ENCODE measurements at places on chromosomes 6 and 20. TPM values are rescaled to one million over a fixed set of nuclear protein-coding genes. Genes with fewer than 3 reads are reported as not detected.
A peak's percentile ranks its signal among the peaks of the same experiment; 100 is the strongest.

DNA sequence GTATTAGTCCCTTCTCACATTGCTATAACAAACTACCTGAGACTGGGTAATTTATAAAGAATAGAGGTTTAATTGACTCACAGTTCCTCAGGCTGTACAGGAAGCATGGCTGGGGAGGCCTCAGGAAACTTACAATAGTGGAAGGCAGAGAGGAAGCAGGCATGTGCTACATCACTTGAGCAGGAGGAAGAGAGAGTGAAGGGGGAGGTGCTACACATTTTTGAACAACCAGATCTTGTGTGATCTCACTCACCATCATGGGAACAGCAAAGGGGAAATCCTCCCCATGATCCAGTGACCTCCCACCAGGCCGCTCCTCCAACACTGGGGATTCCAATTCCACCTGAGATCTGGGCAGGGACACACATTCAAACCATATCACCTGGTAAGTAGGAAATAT, 630.6 kb downstream of the QKI start:
- no peaks in the 10 kb centered on the region for H3K36me3 ChIP-seq
- no peak overlapping the region for H3K27ac ChIP-seq
- no peak overlapping the region for H3K4me3 ChIP-seq
- H3K27me3 ChIP-seq: no peaks in the 10 kb centered on the region
- no peak for DNase-seq

DNA sequence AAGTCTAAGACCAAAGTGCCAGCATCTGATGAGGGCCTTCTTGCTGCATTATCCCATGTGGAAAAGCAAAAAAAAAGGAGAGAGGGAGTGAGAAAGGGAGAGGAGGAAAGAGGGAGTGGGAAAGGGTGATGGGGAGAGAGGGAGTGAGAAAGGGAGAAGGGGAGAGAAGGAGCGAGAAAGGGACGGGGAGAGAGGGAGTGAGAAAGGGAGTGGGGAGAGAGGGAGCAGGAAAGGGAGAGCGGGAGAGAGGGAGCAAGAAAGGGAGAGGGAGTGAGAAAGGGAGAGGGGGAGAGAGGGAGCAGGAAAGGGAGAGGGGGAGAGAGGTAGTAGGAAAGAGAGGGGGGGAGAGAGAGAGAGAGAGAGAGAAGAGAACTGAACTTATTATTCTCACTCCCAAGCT, 241.1 kb upstream of the RIMS1 start:
- DNase-seq: no peak
- H3K4me3 ChIP-seq: no peak overlapping the region
- H3K4me1 ChIP-seq: no peaks in the 10 kb centered on the region
- H3K27me3 ChIP-seq: no peaks in the 10 kb centered on the region
- no peaks in the 10 kb centered on the region for H3K36me3 ChIP-seq

DNA sequence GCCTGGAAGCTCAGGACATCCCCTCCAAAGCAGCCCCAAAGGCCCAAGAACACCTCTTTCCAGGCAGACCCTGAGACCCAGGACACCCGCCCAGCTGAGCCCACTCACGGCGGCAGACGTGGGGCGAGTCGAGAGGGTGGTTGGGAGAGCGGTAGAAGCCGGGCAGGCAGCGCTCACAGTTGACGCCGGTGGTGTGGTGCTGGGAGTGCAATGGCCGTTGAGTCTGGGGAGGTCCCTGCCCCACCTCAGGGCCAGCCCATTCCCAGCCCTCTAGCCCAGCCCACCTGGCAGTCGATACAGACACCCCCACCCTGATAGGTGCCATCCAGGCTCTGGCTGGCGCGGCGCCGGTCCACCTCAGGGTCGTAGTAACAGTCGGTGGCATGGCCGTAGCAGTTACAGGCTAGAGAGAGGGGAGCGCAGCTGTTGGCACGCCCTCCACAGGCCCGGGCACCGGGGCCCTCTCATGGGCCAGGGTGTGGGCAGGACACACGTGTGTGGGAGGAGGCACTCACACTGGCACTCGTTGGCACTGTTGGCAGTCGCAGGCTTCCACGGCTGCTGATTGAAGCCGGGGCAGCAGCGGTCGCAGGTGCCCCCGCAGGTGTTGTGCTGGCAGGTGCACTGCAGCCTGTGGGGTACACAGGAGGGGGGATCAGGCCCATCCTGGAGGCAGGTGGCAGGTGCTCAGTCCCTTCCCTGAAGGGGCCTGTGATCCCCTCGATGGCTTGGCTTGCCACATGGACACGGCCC, 20.5 kb downstream of the LAMA5 start:
- peaks cover 14% of the 10 kb centered on the region for H3K4me1 ChIP-seq
- no peak for DNase-seq
- H3K4me3 ChIP-seq: no peak overlapping the region
- no peaks in the 10 kb centered on the region for H3K36me3 ChIP-seq
- no peaks in the 10 kb centered on the region for H3K27me3 ChIP-seq
- no peak overlapping the region for H3K27ac ChIP-seq

BEND3 gene
- polyA plus RNA-seq: 5.5 TPM

DNA sequence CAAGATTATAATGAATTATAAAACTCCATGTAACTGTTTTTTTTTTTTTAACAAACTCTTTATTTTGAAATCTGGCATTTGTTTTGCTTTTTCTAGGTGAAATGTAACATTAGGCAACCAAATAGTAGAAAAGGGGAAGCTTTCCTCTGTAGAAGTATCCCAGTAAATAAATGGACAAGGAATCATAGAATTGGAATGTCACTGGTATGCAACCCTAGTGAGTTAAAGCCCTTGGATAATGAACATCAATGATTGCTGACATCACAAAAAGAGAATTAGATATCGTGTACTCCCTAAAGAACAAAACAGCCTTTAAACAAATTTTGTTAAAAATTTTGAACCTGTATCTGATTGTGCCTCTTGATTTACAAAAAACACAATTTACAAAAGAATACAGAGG, 93.9 kb upstream of the OGFRL1 start:
- H3K4me1 ChIP-seq: no peaks in the 10 kb centered on the region
- DNase-seq: no peak
- H3K4me3 ChIP-seq: no peak overlapping the region
- H3K36me3 ChIP-seq: no peaks in the 10 kb centered on the region

GRCh38 chr20:23857962-23858595, 21.5 kb downstream of the CST5 start:
- H3K27me3 ChIP-seq: no peaks in the 10 kb centered on the region
- H3K4me1 ChIP-seq: no peaks in the 10 kb centered on the region
- DNase-seq: no peak
- H3K36me3 ChIP-seq: no peaks in the 10 kb centered on the region
- H3K27ac ChIP-seq: no peak overlapping the region

ETV7 gene
- polyA plus RNA-seq: 12.5 TPM

ECT2L gene
- not detected for polyA plus RNA-seq

- H3K4me1 ChIP-seq: no peaks in the 10 kb centered on the region
- H3K4me3 ChIP-seq: no peak overlapping the region
- no peaks in the 10 kb centered on the region for H3K36me3 ChIP-seq
- no peak for DNase-seq
These were observed 93.3 kb upstream of the SULF2 start for GRCh38 chr20:47878601-47879027.

GRCh38 chr6:160221423-160221822, 37.2 kb downstream of the SLC22A2 start:
- peak overlapping the region; percentile 63 for H3K27ac ChIP-seq
- DNase-seq: peak; percentile 80
- no peaks in the 10 kb centered on the region for H3K27me3 ChIP-seq
- no peaks in the 10 kb centered on the region for H3K36me3 ChIP-seq
- H3K4me1 ChIP-seq: peaks cover 15% of the 10 kb centered on the region
- H3K4me3 ChIP-seq: no peak overlapping the region

MLIP gene
- 0.44 TPM for polyA plus RNA-seq

KHDC1 gene
- 1.7 TPM for polyA plus RNA-seq

- no peaks in the 10 kb centered on the region for H3K4me1 ChIP-seq
- H3K27me3 ChIP-seq: no peaks in the 10 kb centered on the region
- H3K27ac ChIP-seq: no peak overlapping the region
These were observed 38.7 kb upstream of the RFPL4B start for GRCh38 chr6:112308476-112308875.

TLDC2 gene
- 43.6 TPM for polyA plus RNA-seq

- no peak within 1 kb of the TSS for H3K27ac ChIP-seq
- DNase-seq: no peak
- H3K27me3 ChIP-seq: peaks cover 12% of the 10 kb centered on the region
- no peaks in the 10 kb centered on the region for H3K36me3 ChIP-seq
- H3K4me1 ChIP-seq: peaks cover 3% of the 10 kb centered on the region
These were observed at the start of gene ISM1 for GRCh38 chr20:13220904-13221297. Gene ISM1, plus strand, starts transcription at chr20:13221274. Its CDS starts 503 bp downstream, at chr20:13221777.

DNA sequence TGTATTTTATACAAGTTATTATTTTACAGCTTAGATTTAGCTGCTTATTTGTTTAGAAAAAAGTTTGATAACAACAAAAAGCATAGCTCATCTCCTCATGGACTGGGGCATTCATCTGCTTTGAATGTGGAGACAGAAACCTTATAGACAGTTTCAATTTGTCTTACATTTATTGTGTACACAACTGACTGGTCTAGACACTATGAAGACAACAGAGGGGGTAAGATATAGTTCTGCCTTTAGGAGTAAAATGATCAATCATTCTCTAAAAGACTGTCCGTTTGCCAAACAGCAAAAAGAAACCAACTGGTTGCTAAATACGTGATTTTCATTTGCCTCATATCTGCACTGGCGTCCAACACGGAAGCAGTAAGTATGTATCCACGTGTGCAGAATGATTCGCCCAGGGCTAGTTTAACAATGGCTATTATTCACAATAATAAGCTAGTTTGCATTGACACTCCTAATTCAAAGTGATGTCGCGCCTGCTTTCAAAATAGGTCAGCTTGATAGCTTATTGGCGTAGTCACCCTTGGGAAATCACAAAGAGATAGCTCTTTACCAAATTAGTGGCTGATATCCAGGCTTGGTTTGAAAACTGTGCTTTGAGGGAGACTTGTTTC, 153.6 kb downstream of the BMP2 start:
- no peak overlapping the region for H3K27ac ChIP-seq
- H3K4me3 ChIP-seq: no peak overlapping the region
- H3K4me1 ChIP-seq: no peaks in the 10 kb centered on the region
- peak; percentile 3 for DNase-seq
- H3K27me3 ChIP-seq: no peaks in the 10 kb centered on the region
- no peaks in the 10 kb centered on the region for H3K36me3 ChIP-seq

DNA sequence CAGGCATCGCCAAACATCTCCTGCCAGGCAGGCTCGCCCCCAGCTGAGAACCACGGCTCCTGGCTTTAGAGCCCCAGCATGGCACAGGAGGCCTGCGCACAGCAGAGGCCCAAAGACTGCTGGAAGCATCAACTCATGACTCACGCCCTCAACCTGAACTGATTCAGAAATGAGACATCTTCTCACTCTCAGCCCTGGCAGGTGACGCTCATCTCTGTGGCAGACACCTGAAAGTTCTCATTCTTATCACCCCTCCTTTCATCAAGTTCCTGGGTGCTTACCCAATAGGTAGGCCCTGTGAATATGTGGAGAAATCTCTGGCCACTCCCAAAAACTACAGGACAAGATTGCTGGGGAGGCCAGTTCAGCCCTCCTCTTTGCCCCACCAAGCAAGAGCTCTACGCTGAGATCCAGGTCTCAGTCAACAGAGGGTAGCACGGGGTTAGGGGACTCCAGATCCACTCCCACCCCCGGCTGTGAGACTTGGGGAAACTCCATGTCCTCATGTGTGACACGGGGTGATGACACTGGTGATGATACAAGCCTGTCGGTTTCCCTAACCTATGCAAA, 11.3 kb downstream of the NFATC2 start:
- H3K4me1 ChIP-seq: peaks cover 42% of the 10 kb centered on the region
- no peak for DNase-seq
- peaks cover 47% of the 10 kb centered on the region for H3K36me3 ChIP-seq
- no peak overlapping the region for H3K27ac ChIP-seq
- H3K27me3 ChIP-seq: no peaks in the 10 kb centered on the region

CALHM4 gene
- polyA plus RNA-seq: not detected

LRRN4 gene
- polyA plus RNA-seq: 0.15 TPM

- peaks cover 11% of the 10 kb centered on the region for H3K36me3 ChIP-seq
- H3K27ac ChIP-seq: no peak overlapping the region
- H3K4me3 ChIP-seq: no peak overlapping the region
- no peak for DNase-seq
These were observed 28.1 kb downstream of the TAF8 start for GRCh38 chr6:42078386-42078785.

DNA sequence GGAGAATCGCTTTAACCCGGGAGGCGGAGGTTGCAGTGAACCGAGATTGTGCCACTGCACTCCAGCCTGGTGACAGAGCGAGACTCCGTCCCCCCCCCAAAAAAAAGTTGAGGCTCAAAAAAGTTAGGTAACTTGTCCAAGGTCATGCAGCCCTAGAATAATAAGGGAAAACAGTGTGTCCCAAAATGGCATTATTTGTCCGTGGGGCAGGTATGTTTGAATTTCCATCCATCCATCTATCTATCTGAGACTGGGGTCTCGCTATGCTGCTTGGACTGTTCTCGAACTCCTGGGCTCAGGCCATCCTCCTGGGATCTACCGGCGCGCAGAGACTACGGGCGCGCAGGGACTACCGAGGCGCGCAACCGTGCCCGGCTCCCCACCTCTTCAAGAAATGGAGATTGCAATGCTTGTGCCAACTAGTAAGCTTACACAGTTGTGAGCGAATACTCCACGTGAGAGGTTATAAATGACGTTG, 374 bp upstream of the ABCC10 start:
- H3K36me3 ChIP-seq: peaks cover under 1% of the 10 kb centered on the region
- H3K4me3 ChIP-seq: peak overlapping the region; percentile 89
- H3K27me3 ChIP-seq: no peaks in the 10 kb centered on the region
- peak overlapping the region; percentile 95 for H3K27ac ChIP-seq

All from small intestine (tissue), 16 donors.